ENCODE measurements at places on chromosomes 3 and 15.

DNA sequence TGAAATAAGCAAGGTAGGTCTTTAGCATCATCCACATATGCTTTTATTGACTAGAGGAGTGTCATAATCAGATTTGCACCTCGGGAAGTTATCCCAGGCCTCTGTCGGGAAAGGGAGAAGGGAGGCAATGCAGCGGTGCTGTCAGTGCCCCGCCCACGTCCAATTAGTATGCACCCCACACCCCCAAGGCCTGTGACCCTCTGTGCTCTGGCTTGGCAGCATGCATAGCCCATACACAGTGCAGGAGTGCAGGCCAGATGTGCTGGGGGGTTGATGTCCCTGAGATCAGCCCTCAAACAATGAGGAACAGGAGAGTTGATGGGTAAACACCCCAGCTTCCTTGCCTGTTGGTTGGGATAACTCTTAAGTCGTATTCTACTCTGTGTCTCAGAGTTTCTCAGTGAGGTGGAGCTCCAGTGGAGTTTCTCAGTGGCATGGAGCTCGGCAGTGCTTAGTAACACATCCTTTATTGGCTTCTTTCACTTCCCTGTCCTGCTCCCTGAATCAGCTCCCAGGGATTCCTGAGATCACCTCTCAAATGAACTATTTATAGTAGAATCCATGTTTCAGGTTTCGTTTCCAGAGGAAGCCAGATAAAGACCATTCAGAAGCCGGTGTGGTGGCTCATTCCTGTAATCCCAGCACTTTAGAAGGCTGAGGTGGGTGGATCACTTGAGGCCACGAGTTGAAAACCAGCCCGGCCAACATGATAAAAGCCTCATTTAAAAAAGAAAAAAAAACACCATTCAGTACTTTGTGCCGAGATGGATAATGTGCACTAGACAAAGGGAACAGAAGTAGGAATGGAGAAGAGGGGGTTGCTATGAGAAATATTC, 26.7 kb upstream of the NDUFB4 start:
- no peak for DNase-seq

DNA sequence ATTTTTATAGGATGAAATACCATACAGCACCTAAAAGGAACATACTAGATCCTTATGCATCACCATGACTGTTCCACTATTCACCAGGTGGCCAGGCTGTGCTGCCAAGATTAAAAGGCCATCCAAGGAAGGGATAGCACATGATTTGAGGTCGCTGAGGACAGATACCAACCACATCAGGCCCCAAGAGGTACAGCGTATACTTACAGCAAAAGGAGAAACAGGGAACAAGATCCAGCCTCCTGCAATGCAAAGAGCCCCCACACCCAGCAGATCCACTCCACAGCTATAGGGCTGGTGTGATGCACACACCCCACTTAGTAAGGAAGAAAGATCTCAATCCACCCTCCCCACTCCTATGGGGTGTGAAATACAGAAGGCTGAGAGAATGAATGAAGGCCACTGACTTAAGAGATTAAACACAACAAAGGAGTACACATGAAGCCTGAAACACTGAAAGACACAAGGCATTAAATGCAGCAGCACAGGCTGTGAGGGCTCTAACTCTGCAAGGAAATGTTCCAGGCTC, 32.0 kb upstream of the ZNF445 start:
- DNase-seq: no peak

- DNase-seq: no peak
Observed at GRCh38 chr3:50272911-50273688, 4.2 kb downstream of the SEMA3B start.

- no peak for DNase-seq
Observed at GRCh38 chr15:47718497-47719437, 1.5 kb downstream of the SEMA6D start.

DNA sequence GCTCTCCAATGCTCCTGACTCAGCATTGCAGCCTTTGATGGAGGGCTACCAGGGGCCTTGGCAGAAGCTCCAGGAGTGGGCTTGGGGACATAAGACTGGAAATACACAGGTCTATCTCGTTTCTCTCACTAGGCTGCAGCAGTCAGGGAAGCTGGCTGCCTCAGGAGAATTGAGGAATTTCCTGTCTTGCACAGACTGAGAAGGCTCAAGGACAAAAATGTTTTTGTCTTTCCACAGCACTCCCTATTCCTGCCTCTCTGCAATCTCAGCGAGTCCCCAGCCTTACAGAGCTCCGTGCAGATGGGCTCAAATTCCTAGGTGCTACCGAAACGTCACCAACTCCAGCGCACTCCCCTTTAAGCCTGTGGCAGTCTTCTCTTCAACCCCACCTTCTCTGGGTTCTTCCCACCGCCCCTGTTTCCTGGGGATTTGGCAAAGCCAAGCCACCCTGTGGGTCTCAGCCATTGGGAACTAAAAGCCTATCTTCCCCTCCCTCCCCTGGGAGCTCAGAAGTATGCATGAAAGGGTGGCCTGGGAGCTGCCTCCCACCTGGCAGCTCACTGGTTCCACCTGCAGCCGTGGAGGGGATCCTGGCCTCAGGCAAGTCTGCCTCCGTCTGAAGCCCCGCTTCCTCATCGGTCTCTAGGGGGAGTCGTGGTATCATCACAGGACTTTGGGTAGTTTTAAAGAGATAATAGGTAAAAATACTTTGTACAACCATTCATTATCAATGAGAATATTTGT, 322.6 kb upstream of the FRG2C start:
- no peak for DNase-seq

DNA sequence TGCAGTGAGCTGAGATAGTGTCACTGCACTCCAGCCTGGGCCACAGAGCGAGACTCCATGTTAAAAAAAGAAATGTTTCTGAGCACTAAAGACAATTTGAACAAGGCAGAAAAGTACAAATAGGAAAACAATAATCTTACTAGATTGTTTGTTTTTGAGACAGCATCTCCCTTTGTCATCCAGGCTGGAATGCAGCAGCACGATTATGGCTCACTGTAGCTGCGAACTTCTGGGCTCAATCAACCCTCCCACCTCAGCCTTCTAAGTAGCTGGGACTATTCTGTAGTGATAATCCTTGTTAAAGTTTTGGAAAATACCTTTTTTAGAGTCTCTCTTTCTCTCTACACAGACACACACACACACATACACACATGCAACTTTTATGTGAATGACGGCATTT, 107.1 kb downstream of the LPP start:
- DNase-seq: no peak

GRCh38 chr15:81411969-81412633, 38.1 kb upstream of the TMC3 start:
- no peak for DNase-seq

GRCh38 chr3:69490235-69490634, 104.3 kb upstream of the FRMD4B start:
- DNase-seq: no peak

DNA sequence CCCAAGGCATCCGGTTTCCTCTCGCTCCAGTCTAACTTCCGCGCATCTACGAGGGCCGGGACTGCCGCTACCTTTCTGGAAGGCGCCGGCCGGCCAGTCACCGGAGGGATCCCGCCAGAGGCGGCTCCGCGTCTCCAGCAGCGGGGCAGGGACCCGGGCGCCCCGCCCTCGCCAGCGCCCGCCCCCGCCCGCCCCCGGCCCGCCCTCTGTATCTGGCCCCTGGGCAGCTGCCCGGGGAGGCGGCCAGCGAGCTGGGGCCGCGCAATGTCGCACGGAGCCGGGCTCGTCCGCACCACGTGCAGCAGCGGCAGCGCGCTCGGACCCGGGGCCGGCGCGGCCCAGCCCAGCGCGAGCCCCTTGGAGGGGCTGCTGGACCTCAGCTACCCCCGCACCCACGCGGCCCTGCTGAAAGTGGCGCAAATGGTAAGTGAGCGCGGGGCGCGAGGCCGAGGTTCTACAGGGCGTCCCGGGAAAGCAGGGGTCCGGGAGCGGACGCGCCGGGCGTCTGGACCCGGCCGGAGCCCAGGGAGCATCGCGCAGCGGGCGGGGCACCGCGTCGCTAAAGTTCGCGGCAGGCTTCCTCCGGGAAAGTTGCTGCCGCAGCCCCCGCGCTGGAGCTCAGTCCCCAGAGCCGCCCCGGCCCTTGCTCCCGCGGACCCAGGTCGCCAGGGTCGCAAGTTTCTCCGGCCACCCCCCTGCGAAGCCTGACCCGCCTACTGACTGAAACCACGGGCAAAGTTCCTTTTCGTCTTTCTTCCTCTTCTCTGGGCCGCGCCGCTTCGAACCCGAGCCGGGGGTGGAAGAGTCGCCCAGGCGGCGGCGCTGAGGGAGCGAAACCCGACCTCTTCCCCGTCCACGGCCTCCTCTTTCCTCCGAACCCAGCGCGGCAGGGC, at the start of gene CMTM7:
Gene CMTM7, plus strand, starts transcription at position 211 of the 893 bp plus-strand sequence. Its CDS starts 54 bp downstream, at position 265.
- DNase-seq: no peak

GRCh38 chr3:27613846-27614500, 108.2 kb downstream of the EOMES start:
- no peak for DNase-seq

DNA sequence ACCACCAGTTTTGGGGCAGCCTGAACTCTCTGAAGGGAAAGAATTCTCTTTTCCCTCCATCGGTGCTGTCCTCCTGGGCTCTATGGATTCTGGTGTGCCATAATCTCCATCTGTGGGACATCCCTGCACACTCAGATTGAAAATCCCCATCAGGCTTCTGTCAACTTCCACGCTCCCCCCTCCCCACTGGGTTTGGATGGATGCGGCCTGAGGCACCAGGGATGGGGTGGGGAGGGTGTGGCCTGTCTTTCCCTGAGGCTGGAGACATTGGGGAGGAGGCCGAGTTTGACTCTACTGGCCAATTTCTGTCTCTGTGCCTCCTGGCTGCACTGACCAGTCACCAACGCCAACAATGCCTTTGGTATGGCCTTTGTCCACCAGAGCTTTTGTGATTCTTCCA, 16.3 kb upstream of the FBLN2 start:
- DNase-seq: no peak

GRCh38 chr3:49648354-49649019, 25.7 kb upstream of the APEH start:
- DNase-seq: no peak

DNA sequence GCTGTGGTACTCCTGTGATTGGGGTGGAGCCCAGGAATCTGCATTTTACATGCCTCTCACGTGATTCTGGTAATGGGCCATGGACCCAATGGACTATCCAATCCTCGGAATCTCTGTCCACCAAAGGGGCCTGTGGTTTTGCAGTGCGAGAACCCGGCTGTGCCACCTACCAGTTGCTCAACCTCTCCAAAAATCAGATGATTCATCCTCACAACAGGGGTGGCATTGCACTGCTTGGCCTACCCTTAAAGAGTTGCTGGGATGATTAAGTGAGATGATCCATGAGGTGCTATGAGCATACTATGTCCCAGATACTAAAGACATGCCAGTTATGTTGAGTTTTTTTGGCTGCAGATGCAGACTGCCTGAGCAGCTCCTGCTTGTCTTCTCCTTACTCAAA, 5.1 kb downstream of the ANP32A start:
- DNase-seq: no peak

GRCh38 chr3:105622169-105622568, 246.6 kb downstream of the CBLB start:
- DNase-seq: no peak

DNA sequence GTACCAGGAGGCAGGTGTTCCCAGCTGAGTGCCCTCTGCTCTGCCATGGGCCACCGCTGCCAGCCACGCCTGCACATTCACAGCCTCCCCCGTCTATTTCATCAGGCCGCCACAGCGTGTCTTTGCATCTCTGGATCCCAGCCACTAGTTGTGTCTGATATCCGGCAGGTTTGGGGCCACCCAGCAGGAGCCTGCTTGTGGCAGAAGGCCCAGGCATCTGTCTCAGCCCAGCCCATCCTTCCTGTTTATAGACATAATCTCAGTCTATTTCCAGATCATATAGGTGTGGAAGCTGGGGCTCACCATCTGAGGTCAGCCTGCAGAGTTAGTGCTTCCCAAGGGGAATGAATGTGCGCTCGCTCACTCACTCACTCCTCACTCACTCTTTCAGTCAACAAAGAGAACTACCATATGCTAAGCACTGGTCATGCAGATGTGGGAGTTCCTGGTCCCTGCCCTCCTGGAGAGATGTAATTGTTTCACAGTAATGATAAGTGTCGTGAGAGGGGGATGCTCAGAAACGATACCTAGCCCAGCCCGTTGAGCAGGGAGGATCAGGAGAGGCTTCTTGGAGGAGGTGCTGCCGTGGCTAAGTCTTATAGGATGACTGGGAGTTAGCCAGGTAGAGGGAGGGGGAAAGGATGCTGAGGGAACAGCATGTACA, 60.6 kb downstream of the FGD5 start:
- DNase-seq: no peak

- no peak for DNase-seq
Observed at GRCh38 chr3:25597535-25598101, 67.1 kb downstream of the TOP2B start.

- DNase-seq: no peak
Observed at GRCh38 chr15:90607361-90607760, 77.6 kb downstream of the CRTC3 start.

DNA sequence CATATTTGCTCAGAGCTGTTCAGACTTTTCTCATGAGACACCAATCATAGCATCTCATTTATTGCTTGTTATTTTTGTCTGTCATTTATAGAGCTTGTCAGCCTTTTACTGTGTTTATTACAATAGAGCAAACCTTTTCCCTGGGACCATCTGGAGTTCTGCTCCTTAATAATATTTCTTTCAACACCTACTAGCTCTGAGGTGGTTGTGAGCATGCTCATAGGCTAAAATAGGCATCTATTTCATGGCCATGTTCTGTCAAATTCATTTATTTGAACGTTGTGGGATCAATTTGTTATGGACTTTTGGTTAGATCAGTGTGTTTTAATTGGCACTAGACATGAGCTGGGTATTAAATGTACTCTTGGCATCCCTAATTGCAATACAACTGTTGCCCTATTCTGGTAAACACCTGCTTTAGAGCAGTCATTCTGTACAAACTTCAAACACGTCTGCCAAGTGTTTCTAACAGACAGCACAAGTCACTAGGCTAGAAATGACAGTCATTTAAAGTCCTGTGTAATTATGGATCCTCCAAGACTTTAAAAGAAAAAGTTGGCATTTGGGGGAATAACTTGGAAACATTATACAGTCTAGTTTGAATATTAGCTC, 766.3 kb downstream of the ZNF385D start:
- no peak for DNase-seq

DNA sequence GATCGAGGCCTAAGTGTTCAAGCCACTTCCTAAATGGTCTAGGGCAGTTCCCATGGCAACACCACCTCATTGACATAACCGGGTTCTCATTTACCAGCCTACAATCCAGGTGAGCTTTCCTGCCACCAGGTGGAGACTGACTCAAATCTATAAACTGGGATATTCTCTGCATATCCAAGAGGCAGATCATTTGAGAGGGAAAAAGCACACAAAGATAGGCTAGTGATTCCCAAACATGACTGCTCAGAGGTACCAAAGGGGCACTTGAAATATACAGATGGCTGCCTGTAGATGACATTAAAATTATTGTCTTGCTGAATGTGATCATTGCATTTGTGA, 141.3 kb upstream of the PROK2 start:
- no peak for DNase-seq

GRCh38 chr3:115697263-115698053, 74.1 kb downstream of the GAP43 start:
- DNase-seq: no peak

DNA sequence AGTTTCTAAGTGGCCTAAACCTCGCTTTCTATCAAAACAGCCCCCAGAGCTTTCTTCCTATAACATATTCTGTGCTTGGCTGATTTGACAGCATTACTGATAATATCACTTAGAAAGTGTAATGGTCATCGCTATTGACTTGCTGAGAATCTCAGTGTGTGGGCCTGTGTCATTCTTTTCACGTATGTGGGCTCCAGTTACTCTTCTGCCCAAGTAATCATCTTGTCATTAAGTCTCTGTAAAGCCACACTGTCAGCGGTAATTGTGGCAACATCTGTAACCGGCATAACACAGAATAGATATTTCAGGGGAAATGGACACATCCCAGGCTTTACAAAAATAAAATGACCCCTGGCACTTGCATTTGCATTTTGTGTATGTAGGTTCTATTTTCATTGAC, 313.6 kb upstream of the LMCD1 start:
- DNase-seq: no peak
